Melanocyte of skin (primary cell): ENCODE measurements at places on chromosomes 7 and 10. TPM values are rescaled to one million over a fixed set of nuclear protein-coding genes. Genes with fewer than 3 reads are reported as not detected.

Gene PNLIP
- not detected in 2 replicates for total RNA-seq

Gene STRIP2
- total RNA-seq, result 23.6 and 29.0 TPM in 2 replicates

Gene RADIL
- total RNA-seq, result 0.34 and 0.36 TPM in 2 replicates

Gene CNPY1
- not detected in 2 replicates for total RNA-seq

Gene CACNA2D1
- total RNA-seq, result 16.3 and 23.4 TPM in 2 replicates

Gene CFTR
- total RNA-seq, result not detected in 2 replicates

Gene MMD2
- total RNA-seq, result not detected in 2 replicates

Gene VGF
- total RNA-seq, result 27.0 and 183 TPM in 2 replicates

Gene OPN4
- total RNA-seq, result not detected in 2 replicates

Gene NUTM2E
- total RNA-seq, result under 0.01 TPM in 1 of 2 replicates, not detected in the other

Gene HOXA1
- 0.33 and 0.93 TPM in 2 replicates for total RNA-seq

Gene GIMAP4
- total RNA-seq, result not detected in 2 replicates

Gene DTX2
- total RNA-seq, result 6.9 and 9.6 TPM in 2 replicates

Gene TMEM176B
- 0.15 TPM in 1 of 2 replicates, not detected in the other for total RNA-seq

Gene CLCN1
- not detected in 2 replicates for total RNA-seq

Gene METTL2B
- total RNA-seq, result 20.6 and 40.0 TPM in 2 replicates

Gene GHRHR
- not detected in 2 replicates for total RNA-seq

Gene PPA1
- total RNA-seq, result 134 and 184 TPM in 2 replicates

Gene SFTPA2
- total RNA-seq, result not detected in 2 replicates

Gene RNF148
- 0.34 and 2.9 TPM in 2 replicates for total RNA-seq

Gene OR2A5
- total RNA-seq, result not detected in 2 replicates

Gene CRPPA
- 1.00 and 2.5 TPM in 2 replicates for total RNA-seq
